ENCODE measurements at places on chromosomes 16 and 17.

DNA sequence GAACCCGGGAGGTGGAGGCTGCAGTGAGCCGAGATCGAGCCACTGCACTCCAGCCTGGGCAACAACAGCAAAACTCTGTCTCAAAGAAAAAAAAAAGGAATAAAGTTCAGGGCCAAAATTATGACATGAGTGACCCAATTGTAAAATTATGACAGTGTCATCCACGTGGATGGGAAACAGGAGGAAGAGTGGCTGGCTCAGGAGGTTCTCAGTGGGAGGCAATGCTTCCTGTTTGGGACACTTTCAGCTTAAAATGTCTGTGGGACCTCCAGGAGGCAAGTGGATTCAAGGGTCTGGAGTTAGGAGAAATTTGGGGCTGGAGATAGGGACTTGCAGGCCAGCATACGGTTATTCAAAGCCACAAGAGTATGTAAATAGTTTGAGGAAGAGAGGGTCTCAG lies 8.0 kb upstream of the STX4 start:
- DNase-seq, result no peak

GRCh38 chr17:1413281-1413791 lies 13.3 kb upstream of the YWHAE start:
- peak; percentile 73 for DNase-seq

- DNase-seq, result no peak
Measured at GRCh38 chr16:8929086-8929748, 34.5 kb downstream of the USP7 start.

DNA sequence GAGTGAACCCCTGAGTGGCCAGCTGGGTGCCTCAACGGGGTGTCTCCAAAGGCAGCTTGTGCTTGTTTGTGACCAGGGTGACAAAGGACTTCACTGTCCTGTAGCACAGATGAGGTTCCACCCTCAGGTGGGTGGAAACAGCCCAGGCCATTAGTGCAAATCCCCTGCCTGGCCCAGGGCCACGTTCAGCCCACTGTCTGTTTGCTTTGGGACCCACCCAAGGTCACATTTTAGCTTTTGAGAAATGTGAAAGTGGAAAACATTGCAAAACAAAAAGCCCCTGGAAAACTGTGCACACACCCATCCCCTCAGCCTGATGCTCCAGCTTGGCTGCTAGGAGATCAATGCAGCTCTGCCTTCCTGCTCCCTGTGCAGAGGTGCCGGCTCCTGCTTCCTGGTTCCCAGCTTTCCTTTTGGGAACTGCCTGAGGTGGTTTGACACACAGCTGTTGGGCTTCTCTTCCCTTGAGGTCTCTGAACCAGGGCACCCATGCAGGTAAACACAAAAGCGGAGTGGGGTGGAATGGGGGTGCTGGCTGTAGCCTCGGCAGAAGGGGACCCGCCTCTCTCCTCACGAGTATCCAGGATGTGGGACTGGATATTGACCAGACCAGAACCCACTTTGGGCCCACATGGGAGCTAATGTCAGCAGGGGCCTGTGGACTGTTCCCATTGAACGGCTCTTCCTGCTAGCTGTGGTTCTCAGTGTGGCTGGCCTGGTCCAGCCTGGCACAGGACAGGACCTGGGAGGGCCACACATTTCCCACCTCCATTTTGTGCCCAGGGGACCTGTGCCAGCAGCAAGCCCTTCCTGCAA lies 7.9 kb upstream of the SPHK1 start:
- DNase-seq, result no peak

DNA sequence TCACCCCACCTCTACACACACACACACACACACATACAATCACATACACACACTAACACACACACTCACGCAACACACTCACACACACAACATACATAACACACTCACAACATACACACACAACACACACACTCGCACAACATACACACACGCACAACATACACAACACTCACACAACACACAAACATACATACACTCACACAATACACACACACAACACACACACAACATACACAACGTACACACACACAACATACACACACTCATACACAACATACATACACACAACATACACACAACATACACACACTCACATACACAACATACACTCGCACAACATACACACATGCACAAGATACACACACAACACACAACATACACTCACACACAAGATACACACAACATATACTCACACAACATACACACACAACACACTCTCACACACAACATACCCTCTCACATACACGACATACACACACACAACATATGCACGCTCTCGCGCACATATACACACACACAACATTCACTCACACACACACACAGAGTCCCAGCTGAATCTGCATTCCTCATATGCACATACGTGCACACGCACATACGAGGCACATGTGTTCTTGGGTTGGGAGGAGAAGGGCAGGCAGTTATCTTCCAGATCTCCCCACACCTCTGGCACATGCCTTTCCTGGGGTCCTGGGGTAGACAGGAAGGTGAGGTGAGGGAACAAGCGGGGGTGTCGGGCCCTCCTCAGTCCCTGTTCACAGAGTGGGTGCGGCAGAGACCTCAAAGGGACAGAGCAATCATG lies 1.1 kb downstream of the ASGR2 start:
- DNase-seq, result no peak

GRCh38 chr17:75265614-75266315 lies 4.1 kb downstream of the MRPS7 start:
- DNase-seq, result no peak

- DNase-seq, result no peak
Measured at GRCh38 chr16:57947261-57947660, 23.7 kb downstream of the CNGB1 start.

GRCh38 chr16:9946022-9946720 lies 236.1 kb downstream of the GRIN2A start:
- no peak for DNase-seq

GRCh38 chr17:80862481-80862961 lies 129.1 kb upstream of the CHMP6 start:
- no peak for DNase-seq

GRCh38 chr17:6457688-6458459 lies 13.6 kb downstream of the PIMREG start:
- no peak for DNase-seq

DNA sequence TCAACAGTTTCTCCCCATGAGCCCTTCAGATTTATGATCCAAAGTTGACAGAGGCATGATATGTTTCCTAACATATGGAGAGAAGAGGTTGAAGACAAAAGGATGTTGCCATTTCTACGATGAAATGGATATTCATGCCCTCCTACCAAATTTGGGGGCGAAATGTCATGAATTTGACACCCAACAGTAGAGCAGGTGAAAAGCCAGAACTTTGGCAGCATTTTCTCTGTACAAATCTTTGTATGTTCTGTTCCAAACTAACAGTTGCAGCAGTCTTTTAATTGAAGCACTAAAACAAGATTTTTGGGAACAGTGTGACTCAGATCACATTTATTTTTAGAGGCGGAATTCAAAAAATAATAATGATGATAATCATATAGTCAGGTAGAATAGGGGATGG lies 130.1 kb downstream of the TRIM37 start:
- DNase-seq, result no peak

GRCh38 chr17:76145231-76146052 lies 4.4 kb upstream of the FOXJ1 start:
- no peak for DNase-seq

GRCh38 chr17:11853321-11854151 lies 143.7 kb downstream of the ZNF18 start:
- DNase-seq, result no peak

- peak; percentile 96 for DNase-seq
Measured at GRCh38 chr17:7685533-7686221, 1.6 kb downstream of the TP53 start.

- no peak for DNase-seq
Measured at GRCh38 chr17:44082256-44082927, 11.9 kb downstream of the G6PC3 start.

GRCh38 chr17:27216836-27217235 lies 77.1 kb upstream of the WSB1 start:
- no peak for DNase-seq

DNA sequence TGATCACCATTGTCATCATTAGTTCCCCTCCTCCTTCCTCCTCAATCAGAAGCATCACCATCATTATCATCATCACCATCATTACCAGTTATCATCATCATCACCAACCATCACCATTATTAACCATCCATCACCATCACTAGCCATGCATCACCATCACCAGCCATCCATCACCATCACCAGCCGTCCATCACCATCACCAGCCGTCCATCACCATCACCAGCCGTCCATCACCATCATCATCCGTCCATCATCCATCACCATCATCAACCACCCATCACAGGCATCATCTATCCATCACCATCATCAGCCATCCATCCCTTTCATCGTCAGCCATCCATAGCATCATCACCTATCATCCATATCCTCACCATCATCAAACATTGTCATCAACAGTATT lies 382.0 kb downstream of the CPPED1 start:
- no peak for DNase-seq

DNA sequence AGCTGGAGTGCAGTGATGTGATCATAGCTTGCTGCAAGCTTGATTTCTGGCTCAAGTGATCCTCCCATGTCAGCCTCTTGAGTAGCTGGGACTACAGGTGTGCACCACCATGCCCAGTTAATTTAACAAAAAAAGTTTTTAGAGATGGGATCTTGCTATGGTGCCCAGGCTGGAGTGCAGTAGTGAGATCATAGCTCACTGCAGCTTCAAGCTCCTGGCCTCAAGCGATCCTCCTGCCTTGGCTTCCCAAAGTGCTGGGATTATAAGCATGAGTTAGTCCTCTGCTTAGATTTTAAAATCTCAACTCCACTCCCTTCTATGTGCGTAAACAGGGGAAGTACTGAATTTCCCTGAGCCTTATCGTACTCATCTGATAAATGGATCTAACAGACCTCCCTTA lies 6.3 kb downstream of the RABEP2 start:
- no peak for DNase-seq

- DNase-seq, result no peak
Measured at GRCh38 chr17:45006927-45007461, 38.9 kb upstream of the C1QL1 start.

DNA sequence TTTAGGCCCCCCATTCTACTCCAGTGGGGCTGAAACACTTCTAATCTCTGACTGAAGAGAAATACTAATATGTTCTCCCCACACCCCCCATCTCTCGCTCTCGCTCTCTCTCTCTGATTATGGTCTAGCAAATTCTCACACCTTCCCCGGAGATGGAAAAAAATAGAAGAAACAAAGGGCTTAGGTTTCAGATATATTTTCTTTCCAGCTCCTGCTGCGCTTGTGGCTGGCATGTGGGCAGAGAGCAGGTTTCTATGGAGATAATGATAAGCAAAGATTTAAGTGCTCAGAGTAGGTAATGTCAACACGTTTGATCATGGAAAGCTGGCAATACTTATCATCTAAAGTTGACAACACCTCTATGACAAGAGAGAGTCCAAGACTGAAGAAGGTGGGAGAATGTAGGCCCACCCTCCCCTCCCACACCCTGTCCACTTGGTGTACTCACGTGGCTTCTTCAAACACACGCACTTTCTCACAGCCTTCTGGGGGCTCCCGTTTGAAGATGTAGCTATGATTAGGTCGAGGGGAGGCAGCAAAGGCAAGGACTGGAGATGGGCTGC lies 8.0 kb upstream of the SLC35B1 start:
- no peak for DNase-seq

- DNase-seq, result no peak
Measured at GRCh38 chr17:70232466-70232865, 63.1 kb downstream of the KCNJ2 start.

DNA sequence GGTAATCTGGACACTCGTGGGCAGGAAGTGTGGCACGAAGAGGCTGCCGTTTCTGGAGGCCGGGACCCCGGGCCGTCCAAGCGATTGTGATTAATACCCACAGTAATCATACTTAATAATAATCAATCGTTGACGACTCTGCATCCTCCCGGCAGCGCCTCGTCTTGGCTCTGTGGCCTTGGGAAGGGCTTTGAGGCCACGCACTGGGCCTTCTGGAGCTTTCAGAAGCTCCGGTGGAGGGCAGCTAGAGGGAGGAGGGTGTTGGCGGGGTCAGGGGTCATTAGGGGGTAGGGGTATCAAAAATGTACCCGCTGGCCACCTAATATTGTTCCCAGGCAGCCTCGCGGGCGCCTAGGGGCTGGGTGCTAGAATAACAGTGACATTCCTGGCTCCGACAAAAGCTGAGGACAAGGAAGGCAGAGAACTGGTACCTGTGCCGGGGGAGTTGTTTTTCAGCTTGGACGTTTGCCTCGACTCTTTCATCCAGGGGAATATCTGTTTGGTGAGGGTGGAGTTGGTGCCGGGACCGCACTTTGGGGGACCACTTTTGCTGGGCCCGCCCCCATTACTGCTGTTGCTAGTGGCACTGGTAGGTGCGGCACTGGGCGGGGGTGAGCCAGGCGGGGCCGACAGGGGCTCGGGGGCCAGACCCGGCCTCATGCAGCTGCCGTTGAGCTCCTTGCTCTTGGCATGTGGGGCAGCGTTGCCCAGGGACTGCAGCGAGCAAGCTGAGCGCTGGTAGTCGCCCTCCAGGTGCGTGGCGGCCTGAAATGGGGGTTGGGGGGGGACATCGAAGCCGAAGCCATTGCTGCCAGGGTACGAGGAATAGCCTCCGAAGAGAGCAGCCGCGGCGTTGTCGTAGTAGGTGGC lies 6.9 kb upstream of the HOXB2 start:
- DNase-seq, result peak; percentile 32

GRCh38 chr17:37710344-37710886 lies 34.4 kb downstream of the HNF1B start:
- DNase-seq, result peak; percentile 85

DNA sequence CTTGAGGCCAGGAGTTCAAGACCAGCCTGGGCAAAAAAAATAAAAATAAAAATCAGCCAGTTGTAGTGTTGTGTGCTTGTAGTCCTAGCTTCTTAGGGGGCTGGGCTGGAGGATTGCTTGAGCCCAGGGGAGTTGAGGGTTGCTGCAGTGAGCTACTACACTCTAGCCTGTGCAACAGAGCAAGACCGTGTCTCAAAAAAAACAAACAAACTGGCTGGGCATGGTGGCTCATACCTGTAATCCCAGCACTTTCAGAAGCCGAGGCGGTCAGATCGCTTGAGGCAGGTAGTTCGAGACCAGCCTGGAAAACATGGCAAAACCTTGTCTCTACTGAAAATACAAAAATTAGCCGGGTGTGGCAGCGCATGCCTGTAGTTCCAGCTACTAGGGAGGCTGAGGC lies 4.9 kb upstream of the UBALD2 start:
- no peak for DNase-seq

- DNase-seq, result peak; percentile 39
Measured at GRCh38 chr17:32102646-32103186, 39.6 kb upstream of the RHOT1 start.

- peak; percentile 93 for DNase-seq
Measured at GRCh38 chr17:55722742-55723487, at the start of gene TMEM100. Gene TMEM100 (minus strand): TSS chr17:55722864. CDS start chr17:55721070, 1,794 bp downstream.

DNA sequence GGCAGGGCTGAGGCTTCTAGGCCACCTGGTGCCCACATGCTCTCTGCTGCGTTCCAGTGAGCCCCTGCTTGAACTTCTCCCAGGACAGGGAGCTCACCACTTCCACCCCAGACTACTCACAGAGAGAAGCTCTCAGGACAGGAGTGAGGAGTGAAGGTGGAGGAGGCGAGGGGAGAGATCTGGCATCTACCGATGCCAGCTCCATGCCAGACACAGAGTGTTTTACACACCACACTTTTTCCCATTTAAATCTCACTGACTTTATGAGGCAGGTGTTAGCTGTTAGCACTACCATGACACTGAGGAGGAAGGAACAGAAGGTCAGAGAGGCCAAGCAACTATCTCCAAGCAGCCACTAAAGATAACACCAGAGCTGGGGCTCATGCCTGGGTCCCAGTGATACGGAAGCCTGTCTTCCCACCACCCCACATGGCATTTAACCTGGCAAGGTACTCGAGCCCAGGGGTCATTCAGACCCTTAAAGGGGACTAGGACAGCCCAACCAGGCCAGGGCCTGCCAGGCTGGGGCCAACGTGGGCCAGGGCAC lies 6.8 kb downstream of the FAM83G start:
- DNase-seq, result no peak

GRCh38 chr17:4234401-4234800 lies 29.4 kb downstream of the ANKFY1 start:
- no peak for DNase-seq

Measured in mesenchymal stem cell (in vitro differentiated cells and primary cell).